ENCODE measurements at places on chromosomes 16 and 17.
A peak's percentile ranks its signal among the peaks of the same experiment; 100 is the strongest.

DNA sequence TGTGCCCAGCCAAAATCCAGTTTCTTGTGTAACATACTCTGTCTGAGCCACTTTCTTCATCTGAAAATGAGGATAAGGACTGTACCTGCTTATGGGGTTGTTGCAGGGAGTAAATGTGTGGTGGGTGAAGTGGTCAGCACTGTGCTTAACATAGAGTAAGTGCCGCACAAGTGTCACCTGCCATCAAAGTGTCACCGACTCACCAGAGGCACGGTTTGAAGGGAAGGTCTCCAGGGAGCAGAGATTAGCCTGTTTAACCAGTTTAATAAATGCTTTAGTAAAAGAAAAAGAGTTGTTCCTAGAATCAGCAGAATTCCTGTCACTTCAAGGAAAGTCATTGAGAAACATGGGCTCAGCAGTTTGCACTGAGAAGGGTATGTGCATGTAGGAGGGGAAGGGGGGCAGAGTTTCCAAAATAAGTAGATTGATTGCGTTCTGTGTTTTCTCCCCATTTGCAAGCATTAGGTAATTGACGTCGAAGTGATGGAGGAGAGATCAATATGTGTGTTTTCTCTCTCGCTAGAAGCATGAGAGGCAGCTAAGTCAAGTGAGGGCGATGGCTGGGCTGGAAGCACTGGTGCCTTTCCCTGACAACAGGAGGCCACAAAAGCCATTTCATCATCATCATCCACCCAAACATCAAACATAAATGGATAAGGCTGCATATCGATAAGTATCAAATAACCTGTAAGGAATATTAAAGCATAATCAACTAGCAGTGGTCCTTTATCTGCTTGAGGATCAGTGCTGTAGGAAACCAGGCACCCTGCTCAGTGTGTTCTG is 19.1 kb downstream of the FAM20A start:
- no peak for DNase-seq

GRCh38 chr17:57255182-57255775 is 1.0 kb upstream of the MSI2 start:
- DNase-seq: no peak

DNA sequence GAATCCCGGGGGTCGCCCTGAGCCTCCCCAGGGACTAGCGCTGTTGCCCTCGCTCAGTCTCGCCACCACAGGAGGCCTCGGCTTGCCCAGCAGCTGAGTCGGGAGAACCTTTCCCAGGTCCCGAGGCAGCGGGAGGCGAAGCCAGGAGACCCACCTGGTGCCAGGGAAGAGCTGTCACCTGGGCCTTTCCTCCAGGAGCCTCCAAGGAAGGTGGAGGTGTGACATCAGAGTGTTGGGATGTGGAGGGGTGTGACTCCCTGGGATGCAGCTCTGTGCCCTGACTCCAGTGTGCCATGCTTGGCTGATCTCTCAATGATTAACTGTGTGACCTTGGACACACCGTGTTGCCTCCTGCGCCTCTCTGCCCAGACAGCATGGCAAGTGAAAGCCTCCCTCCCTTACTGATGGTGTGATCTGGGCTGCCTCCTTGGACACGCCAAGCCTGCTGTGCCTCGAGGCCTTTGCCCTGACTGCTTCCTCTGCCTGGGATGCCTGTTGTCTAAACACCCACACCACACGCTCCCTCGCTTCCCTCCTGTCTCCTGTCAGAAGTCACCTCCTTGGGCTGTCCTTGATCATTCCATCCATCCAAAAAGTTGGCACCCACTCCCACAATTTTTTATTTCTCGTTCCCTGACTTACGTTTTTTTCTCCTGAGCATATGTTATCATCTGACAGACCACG is 88.0 kb downstream of the CMIP start:
- no peak for DNase-seq

DNA sequence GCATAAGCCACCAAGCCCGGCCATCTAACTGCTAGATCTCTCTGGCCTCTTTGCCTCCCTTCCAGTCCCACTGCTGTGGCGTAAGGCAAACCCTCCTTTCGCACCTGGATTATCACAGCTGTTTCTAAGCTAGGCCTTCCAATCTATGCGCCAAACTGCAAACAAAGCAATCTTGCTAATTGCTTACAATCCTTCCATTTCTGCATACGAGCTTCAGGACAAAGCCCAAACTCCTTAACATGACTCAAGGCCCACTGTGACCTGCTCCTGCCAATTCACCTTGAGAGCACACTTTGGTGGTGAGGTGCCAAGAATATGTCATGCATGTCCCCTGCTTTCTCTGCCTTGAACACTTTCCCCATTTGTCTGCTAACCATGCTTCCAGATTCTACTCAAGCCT is 6.0 kb upstream of the ARL5C start:
- DNase-seq: no peak

GRCh38 chr16:84952335-84953189 is 58.8 kb downstream of the ZDHHC7 start:
- DNase-seq: peak; percentile 35

Measured in activated T-helper 1 cell treated with anti-CD3 and anti-CD28 coated beads, Interleukin-2, amount 50 U/mL, for 16 hours (primary cell).